ENCODE measurements at places on chromosomes 1 and 21. TPM values are rescaled to one million over a fixed set of nuclear protein-coding genes. Genes with fewer than 3 reads are reported as not detected.
A peak's percentile ranks its signal among the peaks of the same experiment; 100 is the strongest.

C1orf105 gene
- total RNA-seq = not detected

SHISAL2A gene
- 1.1 TPM for total RNA-seq

LRRC7 gene
- total RNA-seq = 75.0 TPM

DNA sequence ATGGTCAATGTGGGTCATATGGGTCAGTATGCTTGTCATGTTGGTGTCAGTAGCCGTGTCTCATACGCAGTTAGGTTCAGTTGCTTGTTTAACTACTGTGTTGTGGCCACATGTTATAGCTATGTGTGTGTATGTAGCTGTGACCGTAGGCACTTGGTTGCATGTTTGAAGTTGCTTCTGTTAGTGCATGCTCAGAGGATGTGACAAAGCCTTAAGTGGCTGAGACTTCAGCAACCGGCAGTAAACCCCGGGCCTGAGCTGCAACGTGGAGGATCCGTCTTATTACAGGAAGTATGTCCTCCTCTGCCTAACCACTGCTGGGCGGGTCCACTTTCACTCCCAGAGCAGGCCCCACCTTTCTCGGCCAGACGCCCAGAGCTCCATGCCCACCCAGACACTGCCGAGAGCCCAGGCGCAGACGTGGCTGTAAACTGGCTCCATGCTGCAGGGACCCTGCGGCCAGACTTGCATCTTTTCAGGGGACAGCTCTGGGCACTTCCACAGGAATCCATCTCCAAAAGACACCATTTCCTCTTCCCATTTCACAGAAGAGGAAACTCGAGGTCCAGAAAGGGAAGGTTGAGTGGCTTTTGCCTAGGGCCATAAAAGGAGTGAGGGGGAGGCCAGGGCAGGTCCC lies 2.2 kb downstream of the TCEA3 start:
- H3K36me3 ChIP-seq = peaks cover 3% of the 10 kb centered on the region
- H3K4me1 ChIP-seq = peaks cover 38% of the 10 kb centered on the region
- no peak for DNase-seq
- peaks cover 19% of the 10 kb centered on the region for H3K27me3 ChIP-seq
- peak overlapping the region; percentile 25 for H3K27ac ChIP-seq

DNA sequence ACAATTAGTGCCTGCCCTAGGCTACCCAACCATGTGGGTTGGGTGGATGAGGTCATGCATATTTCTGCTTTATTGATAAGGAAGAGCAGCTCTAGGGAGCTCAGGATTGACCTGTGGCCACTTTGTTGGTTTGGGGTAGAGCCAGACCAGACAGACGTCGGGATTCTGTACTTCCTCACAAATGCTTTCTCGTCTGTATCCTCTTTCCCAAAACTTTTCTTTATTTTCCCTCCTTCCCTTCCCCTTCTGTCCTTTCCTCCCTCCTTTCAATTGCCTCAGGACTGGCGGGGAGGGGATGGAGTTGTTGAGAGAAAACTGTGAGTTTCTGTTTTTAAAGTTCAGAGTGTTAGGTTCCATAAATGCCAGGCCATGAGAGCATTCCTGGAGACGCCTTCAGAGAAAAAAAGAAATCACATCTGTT lies 68.0 kb downstream of the UCK2 start:
- peaks cover 17% of the 10 kb centered on the region for H3K4me1 ChIP-seq
- peak overlapping the region; percentile 26 for H3K27ac ChIP-seq
- no peaks in the 10 kb centered on the region for H3K27me3 ChIP-seq
- H3K36me3 ChIP-seq = peaks cover 29% of the 10 kb centered on the region

DNA sequence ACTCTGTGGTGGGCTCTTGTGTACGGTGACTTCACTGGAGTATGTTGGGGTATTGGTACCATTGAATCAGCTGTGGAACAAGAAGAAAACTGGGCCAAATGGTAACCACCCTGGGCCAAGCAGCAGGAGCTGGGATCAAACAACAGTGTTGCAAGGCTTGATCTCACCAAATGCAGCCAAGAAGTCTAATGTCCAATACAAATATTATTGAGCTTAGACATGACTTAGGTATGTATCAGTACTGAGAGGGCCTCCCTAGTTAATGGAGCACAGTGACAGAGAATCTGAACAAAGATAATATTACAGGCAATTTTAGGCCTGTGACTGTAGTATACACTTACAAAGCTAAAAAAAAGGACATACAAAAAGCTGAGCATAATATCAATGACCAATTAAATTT lies 604.8 kb downstream of the PLA2G4A start:
- H3K36me3 ChIP-seq = no peaks in the 10 kb centered on the region
- H3K4me3 ChIP-seq = no peak overlapping the region
- H3K4me1 ChIP-seq = no peaks in the 10 kb centered on the region

GRCh38 chr1:162570718-162571117 lies 9.2 kb downstream of the UAP1 start:
- no peaks in the 10 kb centered on the region for H3K4me1 ChIP-seq
- H3K27me3 ChIP-seq = no peaks in the 10 kb centered on the region
- no peak overlapping the region for H3K27ac ChIP-seq
- peaks cover 4% of the 10 kb centered on the region for H3K36me3 ChIP-seq
- H3K4me3 ChIP-seq = no peak overlapping the region

GRCh38 chr1:105793536-105794146 lies 1262.8 kb upstream of the PRMT6 start:
- no peaks in the 10 kb centered on the region for H3K4me1 ChIP-seq
- H3K4me3 ChIP-seq = no peak overlapping the region
- H3K27me3 ChIP-seq = no peaks in the 10 kb centered on the region
- no peak overlapping the region for H3K27ac ChIP-seq

DNA sequence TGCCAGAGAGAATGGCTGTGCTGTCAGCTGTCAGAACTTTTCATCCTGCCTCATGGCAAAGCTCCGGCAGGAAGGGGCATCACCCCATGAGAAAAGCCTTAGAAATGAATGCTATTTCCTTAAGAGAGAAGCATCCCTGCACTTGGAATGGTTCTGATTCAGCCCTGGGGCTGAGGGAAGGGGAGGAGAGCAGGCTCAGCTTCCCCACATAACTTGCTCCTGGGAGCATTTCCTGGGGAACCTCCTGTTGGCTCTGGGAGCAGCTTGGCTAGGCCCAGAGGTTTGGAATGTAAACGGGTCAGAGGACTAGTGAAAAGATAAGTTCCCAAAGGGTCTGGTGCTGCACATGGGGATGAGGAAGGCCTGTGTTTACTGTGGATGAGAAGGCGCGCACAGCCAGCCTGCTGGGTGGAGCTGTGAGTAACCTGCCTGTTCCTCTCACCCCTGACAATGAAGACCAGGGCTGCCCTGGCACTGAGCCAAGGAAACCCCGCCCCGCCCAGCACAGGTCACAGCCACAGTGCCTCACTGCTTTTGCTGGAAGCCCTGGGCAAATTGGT lies 5.0 kb downstream of the PRELP start:
- H3K4me1 ChIP-seq = peaks cover 14% of the 10 kb centered on the region
- H3K4me3 ChIP-seq = no peak overlapping the region
- H3K27me3 ChIP-seq = no peaks in the 10 kb centered on the region
- peak overlapping the region; percentile 78 for H3K27ac ChIP-seq
- H3K36me3 ChIP-seq = no peaks in the 10 kb centered on the region
- DNase-seq = no peak
